ENCODE measurements at places on chromosomes 1 and 21.

GRCh38 chr1:96090134-96090533 is 631.5 kb upstream of the PTBP2 start:
- no peak for DNase-seq

- DNase-seq, result no peak
Measured at GRCh38 chr1:18879791-18880309, 20.4 kb upstream of the TAS1R2 start.

GRCh38 chr1:172540635-172541034 is 7.7 kb downstream of the SUCO start:
- DNase-seq, result no peak

DNA sequence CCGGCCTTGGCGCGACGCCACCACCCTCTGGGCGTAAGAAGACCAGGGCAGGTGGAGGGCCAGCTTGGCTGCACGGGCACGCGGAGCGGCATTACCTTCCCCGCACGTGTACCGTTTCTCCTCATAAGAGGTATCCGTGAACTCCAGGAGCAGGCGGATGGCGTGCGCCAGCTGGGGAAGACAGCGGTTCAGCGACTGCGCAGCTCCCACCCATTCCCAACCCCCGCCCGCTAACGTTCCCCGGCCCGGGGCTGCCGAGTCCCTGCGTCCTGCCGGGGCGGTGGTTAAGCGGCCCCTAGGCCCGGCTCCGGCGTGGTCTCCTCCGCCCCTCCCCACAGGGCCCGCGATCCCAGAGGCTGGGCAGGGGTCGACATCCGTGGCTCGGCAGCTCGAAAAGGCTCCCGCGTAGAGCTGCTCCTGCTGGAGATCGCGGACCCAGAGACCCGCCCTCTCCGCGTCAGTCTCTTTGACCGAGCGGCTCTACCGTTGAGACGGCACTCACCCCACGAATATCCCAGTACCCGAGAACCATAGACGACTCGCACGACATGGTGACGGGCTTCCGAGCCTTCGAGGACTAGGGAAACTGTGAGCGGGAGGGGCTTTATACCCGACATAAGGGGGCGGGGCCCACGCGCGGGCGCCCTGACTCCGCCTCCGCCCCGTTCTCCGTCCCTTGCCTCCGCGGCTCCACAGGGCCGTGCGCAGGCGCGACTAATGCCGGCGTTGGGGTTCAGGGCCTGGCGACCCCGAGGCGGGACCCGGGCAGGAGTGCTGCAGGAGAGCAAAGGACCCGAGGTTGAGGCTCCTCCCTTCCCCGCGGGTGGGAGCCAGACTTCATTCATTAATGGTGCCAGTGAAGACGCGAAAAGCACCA is 862 bp downstream of the GSTM3 start:
- DNase-seq, result peak; percentile 86

- peak; percentile 91 for DNase-seq
Measured at GRCh38 chr21:15729674-15730483, at the start of gene USP25. Gene USP25, plus strand, starts transcription at chr21:15729982. Its CDS starts 412 bp downstream, at chr21:15730394.

DNA sequence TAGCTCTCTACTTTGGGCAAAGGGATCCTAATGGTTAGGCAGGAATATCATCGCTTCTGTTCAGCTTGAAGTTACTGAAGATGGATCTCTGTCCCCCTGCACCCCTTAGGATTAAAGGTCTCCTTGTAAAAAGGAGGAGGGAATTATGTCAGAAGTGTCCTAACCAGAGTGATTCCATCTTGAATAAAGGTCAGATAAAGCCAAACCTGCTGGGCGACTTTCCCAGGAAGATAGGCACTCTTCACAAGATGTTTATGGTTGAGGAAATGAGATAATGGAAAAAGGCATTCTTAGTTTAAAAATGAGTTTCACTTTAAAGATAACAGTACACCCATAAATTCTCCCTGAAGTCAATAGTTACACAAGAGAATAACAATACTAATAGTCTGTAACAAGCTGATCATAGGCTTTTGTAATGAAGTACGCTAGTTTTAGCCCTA is 1.7 kb upstream of the NENF start:
- DNase-seq, result peak; percentile 22

GRCh38 chr1:31661856-31662255 is 17.2 kb upstream of the PEF1 start:
- DNase-seq, result no peak

DNA sequence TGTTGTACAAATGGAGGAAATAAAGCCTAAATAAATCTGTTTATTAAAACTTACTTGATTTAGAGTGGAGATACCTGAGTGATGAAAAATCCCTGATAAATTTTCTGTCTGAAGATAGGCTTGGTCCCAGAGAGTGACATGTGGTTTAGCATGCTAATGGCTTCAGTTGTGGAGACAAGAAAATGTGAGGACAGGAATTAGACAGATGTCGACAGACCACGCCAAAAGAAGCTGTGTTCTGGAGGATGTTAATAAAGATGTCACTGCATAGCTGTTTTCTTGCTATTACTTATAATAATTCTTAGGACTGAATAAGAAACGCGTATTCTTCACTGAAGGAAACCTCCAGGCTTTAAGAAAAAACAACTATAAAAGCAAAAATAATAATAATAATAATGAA is 154.9 kb downstream of the OLFM3 start:
- no peak for DNase-seq

DNA sequence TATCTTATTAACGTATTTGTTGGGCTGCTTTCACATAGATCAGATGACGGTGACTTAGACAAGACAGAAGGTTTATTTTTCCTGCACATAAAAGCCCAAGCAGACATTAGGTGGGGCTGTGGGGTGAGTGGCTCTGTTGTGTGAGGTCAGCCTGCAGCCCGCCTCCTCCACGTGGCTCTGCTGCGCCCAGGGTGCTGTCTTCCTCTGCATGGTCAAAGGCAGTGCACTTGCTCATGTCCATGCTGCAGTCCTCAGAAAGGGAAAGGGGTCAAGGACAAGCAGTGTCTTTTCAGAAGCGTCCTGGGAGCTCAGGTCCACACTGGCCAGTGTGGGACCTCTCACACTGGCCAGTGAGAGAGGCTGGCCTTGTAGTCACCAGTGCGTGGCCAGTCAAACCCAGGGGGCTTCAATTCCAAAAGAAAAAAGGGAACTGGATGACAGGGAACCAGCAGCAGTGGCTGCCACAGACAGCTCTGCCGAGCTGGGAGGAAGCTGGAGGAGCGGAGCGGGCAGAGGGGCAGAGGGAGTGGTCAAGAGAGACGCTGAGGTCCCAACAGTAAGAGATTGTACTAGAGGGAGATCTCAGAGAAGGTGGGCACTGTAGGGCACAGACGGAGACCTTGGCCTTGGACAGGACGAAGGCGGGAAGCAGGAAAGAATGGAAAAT is 35.9 kb upstream of the SLC45A1 start:
- no peak for DNase-seq

DNA sequence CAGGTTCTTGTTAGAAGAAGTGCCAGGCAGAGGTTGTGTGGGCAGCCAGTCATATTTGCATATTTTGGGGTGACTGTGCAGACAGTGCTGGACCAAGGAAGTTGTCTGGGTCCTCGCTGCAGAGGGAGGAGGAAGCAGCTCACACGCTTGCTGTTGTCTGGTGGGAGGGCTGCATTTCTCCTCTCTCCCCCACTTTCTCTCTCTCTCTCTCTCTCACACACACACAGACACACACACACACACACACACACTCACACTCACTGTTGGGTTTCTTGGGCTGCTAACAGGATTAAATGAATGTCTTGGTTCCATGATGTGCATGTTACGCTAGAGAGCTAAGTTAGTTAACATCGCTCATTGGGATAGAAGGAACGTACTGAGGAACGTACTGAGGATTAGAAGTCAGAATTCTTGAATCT is 72.9 kb downstream of the AGPAT3 start:
- no peak for DNase-seq

- no peak for DNase-seq
Measured at GRCh38 chr1:232423591-232423990, 206.3 kb downstream of the SIPA1L2 start.

- peak; percentile 74 for DNase-seq
Measured at GRCh38 chr1:9302745-9303524, 10.2 kb downstream of the SPSB1 start.

DNA sequence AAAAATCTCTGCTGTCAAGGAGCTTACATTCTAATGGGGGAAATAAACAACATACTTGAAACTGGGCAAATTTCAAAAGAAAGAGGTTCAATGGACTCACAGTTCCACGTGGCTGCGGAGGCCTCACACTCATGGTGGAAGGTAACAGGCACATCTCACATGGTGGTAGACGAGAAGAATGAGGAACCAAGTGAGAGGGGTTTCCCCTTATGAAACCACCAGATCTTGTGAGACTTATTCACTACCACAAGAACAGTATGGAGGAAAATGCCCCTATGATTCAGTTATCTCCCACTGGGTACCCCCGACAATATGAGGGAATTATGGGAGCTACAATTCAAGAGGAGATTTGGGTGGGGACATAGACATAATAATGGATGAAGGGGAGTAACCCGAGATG is 226.4 kb downstream of the ZP4 start:
- DNase-seq, result no peak

DNA sequence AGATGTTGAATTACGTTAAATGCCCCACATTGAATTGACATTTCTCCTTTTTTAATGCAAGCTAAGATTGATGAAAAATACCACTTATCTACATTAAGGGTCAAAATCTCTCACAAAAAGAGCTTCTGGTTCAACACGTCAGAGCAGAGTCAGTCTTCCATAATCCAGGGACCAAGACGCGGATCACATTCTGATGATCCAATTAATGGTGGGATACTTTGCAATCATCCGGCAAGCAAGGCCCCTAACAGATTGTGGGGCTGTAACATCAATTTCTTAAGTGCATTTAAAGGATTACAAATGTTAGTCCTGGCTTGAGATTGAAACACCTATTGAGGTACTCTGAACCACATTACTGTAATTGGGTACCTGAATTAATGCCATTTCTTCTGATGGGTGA is 120.2 kb upstream of the ESRRG start:
- DNase-seq, result no peak

DNA sequence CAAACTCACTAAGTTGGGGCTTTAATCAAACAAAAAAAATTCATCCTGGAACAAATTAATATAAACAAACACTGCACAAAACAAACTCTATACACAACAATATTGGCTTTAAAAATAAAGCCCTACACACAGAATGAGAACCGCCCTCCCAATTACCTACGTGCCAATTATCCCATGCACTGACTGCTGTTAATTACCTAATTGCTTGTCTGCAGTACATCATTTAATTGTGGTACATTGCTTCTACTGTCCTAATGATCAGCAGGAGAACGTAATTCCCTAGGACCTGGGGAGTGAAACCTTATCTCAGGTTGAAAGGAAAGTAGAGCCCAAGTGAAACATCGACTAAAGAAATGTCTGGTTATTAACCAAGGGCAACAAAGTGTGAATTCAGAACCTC is 364.5 kb downstream of the KCNH1 start:
- no peak for DNase-seq

GRCh38 chr1:110068646-110069403 is 1.6 kb downstream of the ALX3 start:
- DNase-seq, result no peak

- DNase-seq, result no peak
Measured at GRCh38 chr1:169914531-169914930, 20.8 kb upstream of the SCYL3 start.

DNA sequence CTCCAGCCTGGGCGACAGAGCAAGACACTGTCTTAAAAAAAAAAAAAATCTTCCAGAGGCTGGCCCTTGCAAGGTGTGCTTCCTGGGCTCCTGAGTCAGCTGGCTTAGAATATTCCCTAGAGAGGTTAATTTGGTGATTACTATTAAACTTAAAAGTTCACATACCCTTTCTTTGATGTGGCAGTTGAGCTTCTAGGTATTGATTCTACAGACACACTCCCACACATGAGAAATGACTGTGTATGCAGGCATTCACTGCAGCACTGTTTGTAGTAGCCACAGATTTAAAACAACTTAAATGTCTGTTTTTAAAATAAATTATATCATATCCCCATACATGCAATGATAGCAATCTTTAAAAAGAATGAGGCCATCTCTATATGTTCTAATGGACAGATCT is 93.4 kb downstream of the GDAP2 start:
- no peak for DNase-seq

DNA sequence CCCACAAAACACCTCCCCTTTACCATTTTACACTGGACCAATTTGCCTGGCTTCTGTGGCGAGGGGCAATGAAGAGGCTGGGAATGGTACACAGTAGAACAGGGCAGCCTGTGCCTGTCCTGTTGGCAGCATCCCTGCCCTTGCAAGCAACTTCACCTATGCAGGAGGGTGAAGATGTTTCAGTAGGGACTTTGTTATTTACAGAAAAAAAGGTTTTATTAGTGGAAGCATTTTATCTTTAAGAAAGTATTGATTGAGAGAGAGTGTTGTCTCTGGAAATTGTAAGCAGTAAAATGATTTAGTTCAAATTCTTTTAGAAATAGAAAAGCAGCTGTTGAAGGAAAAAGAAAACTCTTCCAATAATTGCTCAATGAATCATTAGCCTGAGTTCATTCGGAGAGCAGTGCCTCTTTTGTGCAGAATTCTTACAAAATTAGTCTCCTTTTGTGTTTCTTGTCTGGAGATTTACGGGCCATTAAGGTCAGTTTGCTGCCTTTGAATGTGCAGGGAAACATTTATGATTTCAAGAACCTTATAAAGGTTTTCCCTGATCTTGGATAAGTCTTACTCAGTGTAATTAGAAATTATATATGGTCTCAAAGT is 49.1 kb downstream of the HHAT start:
- peak; percentile 33 for DNase-seq

GRCh38 chr1:111658622-111659021 is 39.0 kb downstream of the RAP1A start:
- no peak for DNase-seq

GRCh38 chr1:157154291-157154690 is 16.1 kb upstream of the ETV3 start:
- DNase-seq, result no peak

- peak; percentile 72 for DNase-seq
Measured at GRCh38 chr1:27602462-27603308, 1.3 kb downstream of the AHDC1 start.

GRCh38 chr1:25011943-25012638 is 82.0 kb upstream of the RUNX3 start:
- no peak for DNase-seq

GRCh38 chr1:170800265-170800664 is 135.1 kb upstream of the MROH9 start:
- DNase-seq, result no peak

DNA sequence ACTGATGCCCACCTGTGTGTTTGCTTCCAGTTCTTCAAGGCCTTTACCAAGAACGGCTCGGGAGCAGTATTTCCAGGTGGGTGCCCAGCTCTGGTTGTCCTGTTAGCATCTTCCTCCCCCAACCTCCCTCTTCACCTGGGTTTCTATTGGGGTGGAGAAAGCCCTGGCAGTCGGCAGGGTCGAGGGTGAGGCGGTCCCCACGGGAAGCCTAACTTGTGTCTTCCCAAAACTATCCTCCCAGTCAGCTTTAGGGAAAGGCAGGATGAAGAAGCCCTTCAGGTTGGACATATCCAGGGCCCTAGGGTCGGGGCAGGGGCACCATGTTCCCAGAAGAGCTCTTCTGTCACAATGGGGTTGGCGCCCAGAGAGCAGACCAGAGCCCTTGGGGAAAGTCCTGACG is 20.6 kb downstream of the QSOX1 start:
- DNase-seq, result no peak

DNA sequence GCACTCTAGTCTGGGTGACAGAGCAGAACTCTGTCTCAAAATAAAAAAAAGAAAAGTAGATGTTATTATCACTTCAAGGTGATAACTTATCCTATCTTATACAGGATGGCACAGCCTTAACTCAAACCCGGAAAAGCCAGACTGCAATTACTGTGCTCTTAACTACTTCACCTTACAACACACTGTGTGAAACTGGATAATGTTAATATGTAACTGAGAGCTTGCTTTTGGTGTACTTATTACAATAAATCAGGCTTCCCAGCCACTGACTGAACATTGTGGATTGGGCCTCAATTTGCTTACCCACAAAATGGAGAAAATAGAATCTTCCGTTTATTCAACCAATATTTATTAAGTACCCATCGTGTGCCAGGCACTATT is 1.4 kb downstream of the ORC1 start:
- no peak for DNase-seq

Data from muscle of leg (tissue), 16 donors.